ENCODE measurements at places on chromosomes 7 and 10.

DNA sequence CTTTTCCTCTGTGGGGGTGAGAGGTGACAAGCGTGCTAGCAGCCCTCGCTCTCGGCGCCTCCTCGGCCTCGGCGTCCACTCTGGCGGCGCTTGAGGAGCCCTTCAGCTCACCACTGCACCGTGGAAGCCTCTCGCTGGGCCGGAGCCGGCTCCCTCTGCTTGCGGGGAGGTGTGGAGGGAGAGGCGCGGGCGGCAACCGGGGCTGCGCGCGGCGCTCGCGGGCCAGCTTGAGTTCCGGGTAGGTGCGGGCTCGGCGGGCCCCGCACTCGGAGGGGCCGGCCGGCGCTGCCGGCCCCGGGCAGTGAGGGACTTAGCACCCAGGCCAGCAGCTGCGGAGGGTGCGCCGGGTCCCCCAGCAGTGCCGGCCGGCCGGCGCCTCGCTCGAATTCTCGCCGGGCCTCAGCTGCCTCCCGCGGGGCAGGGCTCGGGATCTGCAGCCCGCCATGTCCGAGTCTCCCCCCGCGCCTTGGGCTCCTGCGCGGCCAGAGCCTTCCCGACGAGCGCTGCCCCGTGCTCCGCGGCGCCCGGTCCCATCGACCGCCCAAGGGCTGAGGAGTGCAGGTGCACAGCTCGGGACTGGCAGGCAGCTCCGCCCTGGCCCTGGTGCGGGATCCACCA lies 352.8 kb upstream of the PODXL start:
- no peak for DNase-seq

- DNase-seq: no peak
These were observed 367.5 kb downstream of the CCSER2 start for GRCh38 chr10:84695902-84696301.

DNA sequence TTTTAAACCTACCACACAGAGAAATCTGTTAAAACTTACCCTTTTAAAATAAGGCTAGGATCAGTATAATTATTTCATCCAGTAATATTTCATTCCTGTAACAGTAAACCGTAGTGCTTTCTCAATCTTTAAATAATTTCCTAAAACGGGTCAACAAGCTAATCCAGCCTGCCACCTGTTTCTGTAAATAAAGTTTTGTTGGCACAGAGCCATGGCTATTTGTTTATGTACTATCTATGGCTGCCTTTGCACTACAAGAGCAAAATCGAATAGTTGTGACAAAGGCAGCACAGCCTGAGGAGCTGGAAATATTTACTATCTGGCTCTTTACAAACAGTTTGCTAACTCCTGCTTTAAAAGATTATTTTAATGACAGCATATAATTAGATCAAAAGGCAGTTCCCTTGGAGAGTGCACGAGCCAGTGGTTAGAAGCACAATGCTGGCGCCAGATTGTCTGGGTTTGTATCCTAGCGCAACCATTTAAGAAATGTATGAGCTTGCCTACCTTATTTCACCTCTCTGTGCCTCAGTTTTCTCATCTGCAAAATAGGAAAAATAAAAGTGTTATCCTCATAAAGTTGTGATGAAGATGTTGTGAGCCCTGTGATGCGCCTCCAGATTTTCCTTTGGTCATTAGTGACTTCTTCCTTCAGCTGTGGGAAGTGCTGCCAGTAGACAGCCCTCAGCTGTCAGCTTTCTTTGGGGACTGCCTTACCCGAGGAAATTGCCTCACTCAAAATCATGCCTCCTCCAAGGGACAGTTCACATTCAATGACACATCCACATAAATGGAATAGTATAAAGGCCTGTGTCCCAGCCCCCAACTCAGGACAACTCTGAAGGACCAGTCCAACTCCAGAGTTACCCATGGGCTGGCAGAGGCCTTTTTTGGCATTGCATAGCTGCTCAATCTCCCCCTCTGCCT lies 11.8 kb upstream of the MIOS start:
- no peak for DNase-seq

GRCh38 chr10:133229265-133230043 lies 563 bp upstream of the UTF1 start:
- DNase-seq: no peak

DNA sequence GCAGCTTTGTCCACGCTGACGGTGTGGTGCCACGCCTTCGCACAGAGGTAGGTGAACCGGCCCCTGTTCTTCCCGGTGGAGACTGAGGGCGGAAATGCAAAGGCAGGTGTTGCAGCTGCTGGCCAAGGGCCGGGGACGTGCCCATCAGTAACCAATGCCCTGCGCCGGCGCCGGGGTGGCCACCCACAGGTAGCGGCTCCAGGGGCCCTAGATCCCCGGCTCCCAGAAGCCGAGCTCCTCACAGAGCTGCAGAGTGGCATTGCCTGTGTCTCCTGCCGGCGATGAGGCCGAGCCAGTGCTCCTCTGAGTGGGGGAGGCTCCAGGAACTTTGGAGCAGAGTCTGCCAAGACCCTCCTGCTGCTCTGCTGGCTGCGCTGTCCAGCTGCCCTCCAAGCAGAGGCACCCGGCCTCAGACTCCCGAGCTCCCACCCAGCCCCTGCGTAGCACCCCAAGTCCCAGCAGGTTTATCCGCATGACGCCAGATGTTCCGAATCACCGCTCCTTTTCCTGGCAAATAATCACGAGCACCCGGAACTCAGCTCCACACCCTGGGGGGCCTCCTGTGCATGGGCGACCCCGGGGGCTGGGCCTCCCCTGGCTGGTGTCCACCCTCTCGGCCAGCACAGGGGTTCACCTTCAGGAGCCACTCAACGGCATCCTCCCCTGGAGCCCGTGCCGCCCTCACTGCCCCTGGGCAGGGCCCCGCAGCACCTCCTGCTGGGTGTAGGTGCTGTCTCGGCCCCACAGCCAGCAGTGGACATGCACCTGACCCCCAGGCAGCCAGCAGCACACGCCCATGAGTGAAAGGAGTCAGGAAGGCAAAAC lies 22.1 kb downstream of the CFAP46 start:
- no peak for DNase-seq
